IPS DF 6.9 (cell line): ENCODE measurements at places on chromosomes 1 and 21.

GRCh38 chr1:152658649-152659048 lies 4.5 kb upstream of the LCE2D start:
- DNase-seq, result no peak

DNA sequence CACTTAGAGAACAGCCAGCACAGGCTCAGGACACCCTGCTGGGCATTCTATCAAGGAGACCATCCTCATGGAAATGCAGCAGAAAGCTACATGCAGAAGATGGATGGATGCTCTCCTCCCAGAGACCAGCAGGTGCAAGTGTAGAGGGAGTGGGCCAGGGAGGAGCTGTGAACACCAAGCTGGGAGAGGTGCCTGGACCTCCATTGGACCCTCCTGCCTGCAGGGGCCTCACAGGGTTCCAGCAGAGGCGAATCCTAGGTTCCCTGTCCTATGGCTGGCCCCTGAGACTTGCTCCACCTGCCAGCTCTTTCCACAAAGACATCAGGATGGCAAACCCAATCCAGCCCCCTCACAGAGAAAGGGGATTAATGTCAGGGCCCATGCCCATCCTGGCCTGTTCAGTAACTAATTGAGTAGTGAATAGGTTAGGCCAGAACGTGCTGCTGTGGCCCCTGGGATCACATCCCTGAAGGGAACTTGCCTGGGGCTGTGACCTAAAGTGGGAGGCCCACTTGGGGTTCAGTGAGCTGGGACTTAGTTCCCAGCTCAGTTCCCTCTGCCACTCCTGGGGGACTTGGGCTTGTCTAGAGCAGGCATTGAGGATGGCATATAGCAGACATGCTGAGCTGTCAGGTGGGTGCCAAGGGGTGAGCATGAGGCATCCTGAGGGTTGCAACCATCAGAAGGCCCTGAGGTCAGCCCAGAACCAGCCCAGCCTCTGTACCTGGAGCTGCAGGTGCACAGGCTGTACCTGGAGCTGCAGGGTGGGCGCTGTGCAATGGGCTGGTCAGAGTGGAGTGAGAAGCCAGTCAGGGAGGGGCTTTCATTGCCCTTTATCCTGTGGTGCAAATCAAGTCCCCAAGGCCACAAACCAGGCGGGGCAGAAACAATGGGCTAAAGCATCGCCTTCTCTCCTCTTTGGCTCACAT lies 22.9 kb upstream of the ZNF678 start:
- no peak for DNase-seq

- no peak for DNase-seq
Observed at GRCh38 chr1:119953266-119953998, 57.1 kb upstream of the ADAM30 start.

- no peak for DNase-seq
Observed at GRCh38 chr1:220772846-220773245, 13.9 kb upstream of the MTARC1 start.

GRCh38 chr1:28296401-28297261 lies 32.2 kb upstream of the MED18 start:
- DNase-seq, result peak; percentile 63

DNA sequence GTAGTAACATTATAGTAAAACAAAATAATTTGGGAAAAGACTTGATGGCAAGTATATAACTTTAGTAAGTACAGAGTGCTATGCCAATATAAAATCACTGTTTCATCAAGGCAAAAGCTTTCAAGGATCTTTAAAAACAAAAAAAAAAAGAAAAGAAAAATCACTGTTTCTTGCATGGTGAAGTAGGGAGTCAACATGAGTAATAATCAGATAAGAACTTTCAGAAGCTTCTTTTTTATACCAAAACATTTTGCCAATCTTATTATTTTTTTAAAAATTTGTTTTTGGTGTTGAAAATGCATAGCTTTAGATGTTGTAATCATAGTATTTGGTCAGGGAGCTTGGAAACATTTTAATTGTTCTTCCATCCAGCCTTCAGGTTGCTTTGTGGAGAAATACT lies 37.2 kb downstream of the CAMSAP2 start:
- no peak for DNase-seq

DNA sequence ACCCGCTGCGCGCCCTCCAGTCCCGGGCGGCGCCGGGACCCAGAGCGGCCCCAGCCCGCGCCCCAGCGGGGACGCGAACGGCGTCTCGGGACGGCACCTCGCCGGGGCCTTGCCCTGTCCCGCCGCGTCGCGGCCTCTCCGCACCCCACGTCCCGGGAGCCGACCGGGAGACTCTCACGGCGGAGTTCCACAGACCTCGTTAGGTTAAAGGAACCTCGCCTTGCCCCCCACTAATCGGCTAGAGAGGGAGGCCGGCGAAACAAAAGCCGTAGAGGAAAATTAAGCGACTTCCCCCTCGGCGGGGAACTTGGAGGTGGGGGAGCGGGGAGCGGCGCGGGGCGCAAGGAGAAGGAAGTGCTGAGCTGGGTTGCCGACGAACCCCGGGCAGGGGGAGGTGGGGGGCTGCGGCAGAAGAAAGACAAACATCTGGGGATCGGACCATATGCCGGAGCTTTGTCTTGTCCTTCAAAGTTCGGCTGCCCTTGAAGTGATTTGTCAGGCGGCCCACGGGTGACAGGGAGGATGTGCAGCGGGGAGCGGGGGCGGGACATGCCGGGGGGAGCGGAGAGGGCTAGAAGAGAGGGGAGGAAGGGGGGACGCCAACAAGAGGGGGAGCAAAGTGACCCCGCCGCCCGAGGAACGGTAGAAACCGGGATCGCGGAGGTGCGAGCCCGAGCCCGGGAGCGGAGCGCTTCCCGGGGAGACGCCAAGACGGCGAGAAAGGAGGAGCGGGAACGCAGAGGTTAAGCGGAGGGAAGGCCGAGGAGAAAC lies 120.0 kb upstream of the RRP15 start:
- no peak for DNase-seq

DNA sequence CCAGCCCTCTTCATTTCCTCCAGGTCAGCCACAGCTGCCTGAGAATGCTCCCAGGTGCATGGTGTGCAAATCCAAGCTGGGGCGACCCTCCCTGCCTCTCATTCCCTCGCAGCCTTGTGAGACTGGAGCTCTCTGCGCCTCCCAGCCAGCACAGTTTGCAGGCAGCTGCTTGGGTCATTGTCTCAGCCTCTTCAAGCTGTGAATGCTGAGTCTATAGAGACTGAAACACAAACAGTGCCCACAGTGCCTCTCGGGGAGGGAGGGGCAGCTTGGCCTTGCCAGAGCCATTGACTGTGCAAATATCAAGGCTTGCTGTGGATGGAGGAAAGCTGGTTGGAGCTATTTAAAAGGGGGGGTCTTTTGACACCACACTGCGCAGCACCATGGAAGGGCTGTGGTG lies 10.6 kb downstream of the PLXNA2 start:
- no peak for DNase-seq

- no peak for DNase-seq
Observed at GRCh38 chr1:236742421-236743160, 52.5 kb upstream of the MTR start.

DNA sequence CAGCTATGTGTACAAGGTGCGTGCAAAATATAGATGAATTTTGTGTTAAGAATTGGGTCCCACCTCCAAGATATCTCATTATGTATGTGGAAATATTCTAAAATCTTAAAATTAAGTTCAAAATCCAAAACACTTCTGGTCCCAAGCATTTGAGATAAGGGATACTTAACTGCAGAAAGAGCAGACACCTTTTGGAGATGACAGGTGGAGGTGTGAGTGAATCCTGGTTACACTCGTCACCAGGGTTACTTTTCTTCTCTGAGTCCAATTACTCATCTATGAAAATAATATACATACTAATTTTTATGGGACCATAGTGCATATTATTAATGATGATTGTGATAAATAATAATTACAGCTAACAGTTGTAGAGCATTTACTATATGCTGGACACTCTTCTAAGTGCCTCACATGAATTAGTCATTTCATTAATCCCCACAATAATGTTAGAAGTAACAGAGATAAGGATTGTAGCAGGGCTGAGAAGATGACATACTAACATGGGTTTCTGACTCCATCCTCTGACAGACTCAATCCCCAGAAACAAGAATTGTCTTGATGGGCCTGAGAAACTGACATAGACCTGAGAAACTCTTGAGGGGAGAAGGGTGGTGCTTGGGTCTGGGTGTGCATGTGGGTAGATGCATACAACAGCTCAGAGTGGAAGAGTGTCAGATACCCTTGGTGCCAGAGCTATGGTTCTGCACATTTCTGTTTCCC lies 8.3 kb upstream of the FASLG start:
- DNase-seq, result no peak
